Glutamatergic neuron (in vitro differentiated cells): ENCODE measurements at places on chromosomes 3 and 15. TPM values are rescaled to one million over a fixed set of nuclear protein-coding genes. Genes with fewer than 3 reads are reported as not detected.

CDHR4 gene
- total RNA-seq, result not detected

PRTG gene
- total RNA-seq, result 19.4 TPM

DNA sequence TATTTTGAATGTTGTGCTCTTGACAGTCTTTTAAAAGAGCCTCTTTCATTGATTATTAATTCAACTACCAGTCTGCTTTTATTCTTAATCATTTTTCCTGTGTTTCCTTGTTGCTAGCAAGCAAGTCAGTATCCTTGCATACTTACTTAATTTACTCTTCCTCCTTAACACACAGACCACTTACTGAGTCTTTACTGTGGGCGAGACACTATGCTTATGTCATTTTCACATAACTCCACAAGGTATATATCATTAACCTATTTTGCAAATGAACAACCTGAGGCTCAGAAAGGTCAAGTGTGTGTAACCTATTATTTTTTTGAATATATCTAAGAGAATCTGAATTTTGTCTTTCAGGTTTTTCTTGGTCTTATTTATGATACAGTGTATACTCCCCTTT is 130.9 kb downstream of the WDR76 start:
- no peak for DNase-seq

GRCh38 chr15:65033659-65034269 is 4.3 kb upstream of the MTFMT start:
- DNase-seq, result no peak

GRCh38 chr3:111601810-111602209 is 6.7 kb upstream of the ZBED2 start:
- no peak for DNase-seq

GRCh38 chr3:65575376-65575840 is 463.3 kb downstream of the MAGI1 start:
- DNase-seq, result no peak

DNA sequence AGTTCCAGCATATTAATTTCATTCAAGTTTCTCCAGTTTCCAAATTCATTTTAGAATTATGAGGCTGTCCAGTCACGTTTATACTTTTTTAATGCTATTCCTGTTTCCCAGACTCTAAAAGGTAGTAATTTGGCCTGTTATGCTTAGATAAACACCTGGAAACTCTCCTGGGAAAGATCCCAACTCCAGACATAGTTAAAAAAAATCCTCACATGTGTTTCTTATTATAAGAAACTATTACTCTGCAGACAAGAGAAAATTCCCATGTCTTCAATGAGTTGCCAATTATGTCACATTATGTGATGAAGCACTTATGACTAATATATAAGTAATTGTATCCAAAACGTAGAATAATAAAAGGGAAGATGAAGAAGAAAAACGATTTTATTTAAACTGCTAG is 137.1 kb upstream of the TMC3 start:
- no peak for DNase-seq

DNA sequence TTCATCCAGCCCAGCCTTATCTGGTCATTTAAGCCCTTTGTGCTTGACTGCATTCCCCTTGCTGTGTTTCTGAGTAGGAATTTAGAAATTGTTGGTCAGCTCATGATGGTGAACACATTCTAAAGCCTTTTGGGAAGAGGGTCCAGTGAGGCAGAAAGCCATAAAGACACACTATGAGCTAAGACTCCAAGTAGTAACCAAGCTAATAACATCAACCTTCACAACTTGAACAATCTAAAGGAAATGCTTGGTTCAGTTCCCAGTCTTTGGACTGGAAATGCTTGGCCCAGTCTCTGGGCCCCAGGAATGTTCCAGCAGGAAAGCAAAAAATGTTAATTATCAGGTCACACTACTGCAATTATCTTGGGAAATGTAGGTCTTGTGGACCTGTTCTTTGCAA is 7.7 kb downstream of the PLSCR1 start:
- DNase-seq, result no peak
